ENCODE measurements at places on chromosomes 5 and 9.
A peak's percentile ranks its signal among the peaks of the same experiment; 100 is the strongest.

DNA sequence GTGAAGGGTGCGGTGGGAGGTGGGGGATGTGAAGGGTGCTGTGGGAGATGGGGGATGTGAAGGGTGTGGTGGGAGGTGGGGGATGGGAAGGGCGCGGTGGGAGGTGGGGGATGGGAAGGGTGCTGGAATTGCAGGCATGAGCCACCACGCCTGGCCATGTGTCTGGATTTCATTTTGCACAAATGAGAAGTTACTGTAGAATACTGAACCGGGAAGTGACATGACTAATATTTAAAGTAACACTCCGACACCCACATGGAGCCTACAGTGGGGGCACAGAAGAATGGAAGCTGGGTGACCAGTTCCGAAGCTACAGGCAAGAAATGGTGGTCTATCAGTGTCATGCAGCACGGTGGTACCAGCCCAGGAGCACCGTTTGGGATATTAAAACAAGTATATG lies 69.9 kb upstream of the SPTLC1 start:
- no peak for DNase-seq

DNA sequence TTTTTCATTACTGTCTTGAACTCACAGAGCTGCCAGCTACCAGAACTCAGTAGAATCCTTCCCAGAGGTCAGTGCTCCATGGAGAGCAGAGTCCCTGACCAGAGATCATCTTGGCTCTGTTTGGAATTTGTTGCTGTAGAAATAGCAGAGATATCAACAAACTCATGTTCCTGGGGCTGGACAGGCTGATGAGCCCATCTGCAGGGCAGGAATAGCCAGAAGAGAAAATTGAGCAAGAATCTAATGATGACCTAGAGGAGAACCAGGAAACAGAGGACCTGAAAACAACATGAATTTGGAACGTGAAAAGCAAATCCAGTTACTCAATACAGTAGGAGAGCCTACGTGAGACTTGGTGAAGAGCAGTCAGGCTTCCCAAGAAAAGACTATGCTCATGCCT lies 437.8 kb downstream of the PLK2 start:
- DNase-seq, result no peak

- no peak for DNase-seq
Measured at GRCh38 chr9:35415402-35416097, 74.4 kb upstream of the RUSC2 start.

DNA sequence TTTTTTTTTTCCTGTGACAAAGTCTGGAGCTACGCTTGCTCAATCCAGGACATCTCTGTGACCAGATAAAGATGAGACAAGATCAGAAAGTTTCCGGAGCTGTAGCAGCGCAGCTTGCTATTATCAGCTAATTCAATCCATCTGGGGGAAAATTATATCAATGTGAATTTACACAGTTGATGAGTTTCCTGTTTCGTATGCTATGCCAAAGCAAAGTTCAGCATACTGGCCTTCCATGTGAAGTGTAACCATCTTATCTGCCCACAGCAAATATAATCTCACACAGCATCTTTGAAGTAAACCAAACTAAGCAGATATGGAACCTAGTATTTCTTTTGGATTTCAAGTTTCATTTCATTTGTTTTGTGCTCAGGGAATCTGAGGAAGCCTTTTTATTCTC lies 1767.7 kb downstream of the EFNA5 start:
- no peak for DNase-seq

- no peak for DNase-seq
Measured at GRCh38 chr5:1505506-1506241, 18.1 kb downstream of the LPCAT1 start.

GRCh38 chr5:143986516-143987212 lies 174.7 kb downstream of the HMHB1 start:
- no peak for DNase-seq

DNA sequence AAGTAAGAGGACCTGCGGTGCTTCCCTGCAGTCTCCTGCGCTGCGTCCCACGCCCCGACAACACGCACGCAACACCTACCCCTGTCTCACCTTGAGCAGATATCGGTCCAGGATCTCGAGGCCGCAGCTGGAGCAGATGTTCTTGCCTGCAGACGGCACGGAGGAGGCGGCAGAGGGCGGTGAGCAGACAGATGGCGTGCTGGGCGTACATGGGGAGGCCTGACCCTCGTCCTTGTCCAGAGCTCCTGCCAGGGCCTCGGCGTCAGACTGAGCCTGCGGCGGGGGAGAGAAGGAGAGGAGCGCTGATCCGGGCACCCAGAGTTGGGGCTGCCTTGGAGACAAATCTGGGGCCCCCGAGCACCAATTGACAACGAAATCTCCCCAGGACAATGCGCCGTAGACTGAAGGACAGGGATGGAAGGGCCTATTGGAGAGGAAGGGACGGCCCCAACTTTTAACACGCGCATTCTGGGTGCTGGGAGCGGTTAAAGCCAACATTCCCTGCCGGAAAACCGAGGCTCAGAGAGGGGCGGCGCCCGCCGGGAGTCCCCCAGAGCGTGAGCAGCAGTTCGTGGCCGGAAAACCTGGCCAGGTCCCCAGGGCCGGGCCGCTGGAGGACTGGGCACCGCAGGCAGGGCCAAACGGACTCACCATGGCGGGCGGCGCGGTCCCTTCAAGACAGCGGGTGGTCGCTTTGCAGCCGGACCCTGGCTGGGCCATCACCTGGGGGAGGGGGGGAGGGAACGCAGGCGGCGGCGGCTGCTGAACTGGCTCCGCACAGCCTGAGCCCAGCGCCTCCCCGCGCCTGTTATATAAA lies 1.8 kb downstream of the LHX6 start:
- DNase-seq, result no peak

- no peak for DNase-seq
Measured at GRCh38 chr9:78694974-78695373, 398.0 kb downstream of the PSAT1 start.

GRCh38 chr9:128684325-128685199 lies 4.5 kb upstream of the SET start:
- DNase-seq, result peak; percentile 84
